ENCODE measurements at places on chromosomes 6 and 20.

GRCh38 chr6:168210239-168211105, 109.1 kb downstream of the DACT2 start:
- no peak for DNase-seq

DNA sequence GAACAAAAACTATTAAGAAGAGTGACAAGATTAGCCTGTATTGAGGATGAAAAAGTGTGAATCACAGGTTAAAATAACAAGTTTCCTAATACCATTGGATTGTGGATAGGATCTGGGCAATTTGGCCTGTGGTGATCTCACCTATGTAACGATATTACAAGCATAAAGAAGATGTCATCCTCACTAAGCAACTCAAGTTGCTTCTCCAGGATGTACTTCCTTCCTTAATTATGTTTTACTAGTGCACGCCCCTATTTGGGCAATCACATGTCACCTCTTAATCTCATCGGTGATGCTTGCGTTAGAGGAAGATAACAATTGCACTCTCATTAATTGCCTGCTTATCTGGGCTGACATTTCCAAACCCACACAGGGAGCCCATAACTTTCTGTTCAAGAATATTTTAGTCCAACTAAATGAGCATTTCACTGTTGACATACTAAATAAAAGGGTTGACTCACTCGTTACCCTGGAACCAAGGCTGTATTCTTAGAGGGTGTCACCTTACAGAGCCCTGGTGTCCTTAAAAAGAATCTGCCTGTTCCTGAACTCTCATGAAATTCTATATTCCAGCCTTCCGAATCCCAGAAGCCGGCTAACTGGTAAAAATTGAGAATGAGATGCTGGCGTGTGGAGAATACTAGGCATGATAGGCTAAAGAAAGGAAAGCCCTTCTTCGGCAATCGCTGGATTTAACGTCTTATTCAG, 88.2 kb upstream of the ATXN1 start:
- no peak for DNase-seq

DNA sequence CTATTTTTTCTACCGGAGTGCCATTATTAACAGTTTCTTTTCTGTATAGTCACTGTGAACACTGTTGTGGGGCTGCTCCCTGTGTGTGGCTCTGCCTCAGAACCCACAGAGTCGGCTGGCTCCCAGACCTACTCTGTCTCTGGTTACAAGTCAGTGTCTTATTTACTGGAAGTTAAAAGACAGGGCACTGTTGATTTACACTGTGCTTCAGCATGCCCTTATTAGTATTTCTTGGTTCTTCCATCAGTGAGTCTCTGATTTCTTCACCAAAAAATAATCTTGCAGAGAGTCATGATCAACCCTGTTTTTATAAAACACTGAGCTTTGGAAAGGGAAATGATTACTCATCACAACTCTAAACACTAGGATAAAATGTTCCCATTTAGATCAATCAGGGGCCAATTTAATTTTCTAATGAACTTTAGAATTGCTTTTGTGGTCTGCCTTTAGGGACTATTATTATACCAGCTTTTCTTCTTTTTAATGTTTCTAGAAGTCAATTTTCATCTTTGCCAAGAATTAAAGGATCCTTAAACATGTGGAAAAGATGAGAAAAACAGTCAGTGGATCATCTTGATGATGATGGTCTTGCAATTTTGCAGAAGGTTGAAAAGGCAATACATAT, 92.6 kb downstream of the UTRN start:
- DNase-seq = no peak

- peak; percentile 10 for DNase-seq
These were observed 65.2 kb downstream of the RIPOR3 start for GRCh38 chr20:50625986-50626677.

GRCh38 chr20:49983123-49983847, 505 bp downstream of the SNAI1 start:
- no peak for DNase-seq

GRCh38 chr6:99324996-99325395, 24.5 kb downstream of the FAXC start:
- DNase-seq = no peak

GRCh38 chr6:12841619-12842018, 125.1 kb downstream of the PHACTR1 start:
- no peak for DNase-seq

- no peak for DNase-seq
These were observed 30.9 kb downstream of the GLP1R start for GRCh38 chr6:39079197-39080125.
